ENCODE measurements at places on chromosomes 13 and 19.

DNA sequence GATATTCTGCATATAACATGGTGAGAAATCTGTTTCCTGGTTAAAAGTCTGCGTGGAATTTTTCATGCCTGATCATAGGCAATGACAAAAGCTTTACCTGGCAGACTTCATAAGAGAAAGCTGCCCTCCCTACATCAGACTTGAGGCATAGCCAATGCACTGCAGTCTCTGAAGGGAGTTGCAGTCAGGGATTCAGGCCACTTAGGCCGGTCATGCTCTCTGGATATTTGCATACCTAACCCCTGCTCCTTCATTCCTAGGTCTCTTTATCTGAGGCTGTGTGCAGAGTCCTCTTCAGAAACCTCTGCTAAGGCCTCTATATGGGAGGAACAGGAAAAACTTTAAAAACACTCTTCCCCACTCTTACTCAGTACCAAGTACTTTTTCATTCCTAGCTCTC, 287.4 kb downstream of the PCDH17 start:
- DNase-seq = no peak

DNA sequence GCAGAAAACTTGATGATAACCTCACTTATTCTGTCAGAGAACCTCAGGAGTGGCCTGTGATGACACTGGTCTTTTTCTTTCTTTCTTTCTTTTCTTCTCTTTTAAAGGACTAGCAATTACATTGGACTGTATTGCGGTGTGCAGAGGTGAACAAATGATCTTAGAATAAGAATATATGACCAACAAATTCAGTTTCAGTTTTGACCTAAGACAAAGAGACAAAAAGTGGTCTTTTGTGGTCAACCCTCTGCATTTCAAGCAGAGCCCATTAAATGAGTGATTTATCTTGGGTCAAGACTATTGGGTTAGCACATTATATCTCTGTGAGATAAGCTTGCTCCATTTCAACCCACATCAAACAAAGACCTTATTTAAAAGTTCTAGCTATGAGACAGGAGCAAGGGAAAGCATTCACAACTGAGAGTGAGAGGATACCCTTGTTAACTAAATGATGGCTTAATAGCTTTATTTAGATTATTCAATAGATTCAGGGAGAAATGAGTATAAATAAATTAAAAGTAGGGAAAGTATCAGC, 644.4 kb downstream of the PCDH9 start:
- DNase-seq = no peak

- no peak for DNase-seq
These were observed 320.1 kb downstream of the DACH1 start for GRCh38 chr13:71546881-71547280.

- DNase-seq = no peak
These were observed 3.4 kb downstream of the TCF3 start for GRCh38 chr19:1648920-1649541.

- DNase-seq = no peak
These were observed 124.5 kb downstream of the AKAP11 start for GRCh38 chr13:42396501-42396900.

GRCh38 chr19:2179095-2179494, 15.4 kb downstream of the DOT1L start:
- no peak for DNase-seq

DNA sequence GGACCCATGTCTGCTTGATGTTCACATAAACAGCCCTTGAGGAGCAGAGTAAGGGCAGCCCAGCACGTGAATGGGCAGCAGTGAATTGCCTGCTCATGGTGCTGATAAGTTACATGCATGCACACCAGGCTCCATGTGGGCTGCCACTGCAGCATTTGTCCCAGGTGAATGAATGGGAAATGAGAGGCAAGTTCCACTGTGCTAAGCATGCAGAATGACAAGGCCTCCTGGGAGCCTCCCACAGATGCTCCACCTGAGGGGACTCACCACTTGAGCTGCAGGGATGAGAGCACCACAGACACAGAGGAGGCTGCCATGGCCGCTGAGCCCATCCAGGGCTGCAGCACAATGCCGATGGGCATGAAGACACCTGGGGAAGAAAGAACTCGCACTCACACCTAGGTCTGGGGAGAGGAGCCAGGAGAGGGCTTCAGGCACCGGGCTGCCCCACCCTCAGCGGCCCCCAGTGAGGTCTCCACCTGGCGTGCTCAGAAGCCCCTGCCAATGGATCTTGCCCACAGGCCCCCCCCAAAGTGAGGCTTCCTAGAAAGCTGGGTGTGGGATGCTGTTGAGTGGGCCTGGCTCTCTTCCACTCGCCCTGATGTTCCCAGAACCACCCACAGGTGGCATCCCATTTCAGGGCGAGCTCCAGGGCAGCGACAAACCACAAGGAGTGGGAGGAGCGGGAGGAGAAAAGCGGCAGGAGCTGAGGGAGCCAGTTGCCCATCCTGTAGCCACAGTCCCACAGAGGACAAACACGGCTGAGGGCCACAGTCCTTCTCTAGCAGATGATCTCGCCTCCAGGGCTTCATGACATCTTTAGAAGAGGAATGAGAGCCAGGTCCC, 73.8 kb downstream of the CCDC70 start:
- DNase-seq = peak; percentile 25

DNA sequence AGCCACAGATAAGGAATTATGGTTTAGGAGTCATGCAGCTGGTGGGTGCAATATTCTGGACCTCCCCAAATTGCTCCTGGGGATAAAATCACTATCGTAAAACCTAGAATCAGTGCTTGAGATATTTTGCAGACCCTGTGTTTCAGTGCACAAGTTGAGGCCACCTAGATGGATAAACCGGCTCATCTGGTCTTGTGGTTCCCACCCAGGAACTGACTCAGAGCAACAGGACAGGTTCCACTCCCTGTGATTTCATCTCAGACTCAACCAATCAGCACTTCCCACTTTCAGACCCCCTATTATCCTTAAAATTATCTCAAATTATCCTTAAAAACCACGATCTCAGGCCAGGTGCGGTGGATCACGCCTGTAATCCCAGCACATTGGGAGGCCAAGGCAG, 21.0 kb downstream of the FBXL12 start:
- DNase-seq = no peak

DNA sequence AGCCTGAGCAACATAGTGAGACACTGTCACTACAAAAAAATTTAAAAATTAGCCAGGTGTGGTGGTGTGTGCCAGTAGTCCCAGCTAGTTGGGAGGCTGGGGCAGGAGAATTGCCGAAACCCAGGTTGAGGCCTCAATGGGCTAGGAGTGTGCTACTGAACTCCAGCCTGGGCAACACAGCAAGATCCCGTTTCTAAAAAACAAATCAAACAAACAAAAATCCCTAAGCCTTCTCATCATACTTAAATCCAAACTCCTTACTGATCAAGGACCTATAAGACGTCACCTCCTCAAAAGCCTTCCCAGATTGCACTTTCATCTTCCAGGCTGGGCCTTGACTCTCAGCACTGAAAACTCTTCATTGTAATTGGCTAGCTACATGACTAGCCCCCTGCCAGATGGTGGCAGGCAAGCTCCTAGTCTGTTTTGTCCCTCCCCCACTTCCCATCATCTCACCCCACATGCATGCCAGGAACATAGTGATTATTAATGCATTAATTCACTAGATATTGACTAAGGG, 17.5 kb upstream of the NANOS3 start:
- DNase-seq = no peak

DNA sequence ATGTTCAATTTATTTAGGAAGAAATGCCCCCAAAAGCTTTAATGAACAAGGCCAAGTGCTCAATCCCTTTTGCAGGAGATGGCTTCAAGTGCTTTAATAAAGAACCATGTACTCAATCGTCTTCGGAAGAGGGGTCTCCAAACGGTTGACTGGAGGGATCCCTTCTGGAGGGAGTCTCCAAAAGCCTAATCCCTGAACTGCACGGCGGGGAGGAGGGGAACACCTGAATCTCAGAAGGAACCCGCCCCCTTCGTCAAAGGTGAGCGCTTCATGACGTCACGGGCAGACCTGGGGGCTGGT, 505 bp downstream of the PAF1 start:
- DNase-seq = no peak

- DNase-seq = no peak
These were observed 30.8 kb downstream of the CBY2 start for GRCh38 chr13:45732916-45733315.

DNA sequence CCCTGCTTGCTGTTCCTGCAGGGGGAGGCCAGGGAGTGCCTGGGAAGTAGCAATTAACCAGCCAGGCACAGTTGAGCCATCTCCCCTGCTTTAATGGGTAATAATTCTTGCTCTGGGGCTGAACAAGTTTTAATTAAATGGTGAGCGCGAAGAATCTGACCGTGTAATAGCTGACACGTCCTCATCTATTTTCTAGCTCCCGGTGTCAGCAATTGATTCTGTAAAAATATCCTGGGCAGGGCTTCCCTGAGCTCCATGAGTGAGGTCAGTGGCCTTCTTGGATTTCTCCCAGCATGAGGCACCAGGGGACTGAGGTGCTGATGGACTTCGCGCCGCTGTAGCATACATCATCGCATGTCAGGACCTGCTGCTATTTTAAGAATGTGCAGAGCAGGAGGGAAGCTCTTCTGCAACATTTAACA, 26.9 kb downstream of the SIPA1L3 start:
- DNase-seq = no peak

- DNase-seq = no peak
These were observed 441.0 kb downstream of the COG6 start for GRCh38 chr13:40096357-40096901.

DNA sequence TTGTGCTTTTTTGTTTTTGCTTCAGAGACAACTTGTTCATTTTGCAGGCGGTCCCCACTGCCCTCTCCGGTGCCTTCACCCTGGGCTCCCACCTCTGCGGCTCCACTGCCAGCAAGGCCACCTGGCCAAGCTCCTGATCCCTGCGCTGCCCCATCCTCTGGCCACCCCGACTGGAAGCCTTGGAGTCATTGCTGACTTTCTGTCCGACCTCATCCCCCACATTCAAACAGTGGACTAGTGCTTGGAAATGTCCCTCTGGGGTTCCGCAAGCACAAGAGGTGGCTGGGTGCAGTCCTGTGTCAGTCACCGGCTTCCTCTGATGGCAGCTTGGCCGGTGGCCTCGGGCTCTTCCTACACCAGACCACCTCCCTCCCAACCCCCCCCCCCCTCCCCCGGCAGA, 17.0 kb downstream of the IL17D start:
- DNase-seq = no peak

DNA sequence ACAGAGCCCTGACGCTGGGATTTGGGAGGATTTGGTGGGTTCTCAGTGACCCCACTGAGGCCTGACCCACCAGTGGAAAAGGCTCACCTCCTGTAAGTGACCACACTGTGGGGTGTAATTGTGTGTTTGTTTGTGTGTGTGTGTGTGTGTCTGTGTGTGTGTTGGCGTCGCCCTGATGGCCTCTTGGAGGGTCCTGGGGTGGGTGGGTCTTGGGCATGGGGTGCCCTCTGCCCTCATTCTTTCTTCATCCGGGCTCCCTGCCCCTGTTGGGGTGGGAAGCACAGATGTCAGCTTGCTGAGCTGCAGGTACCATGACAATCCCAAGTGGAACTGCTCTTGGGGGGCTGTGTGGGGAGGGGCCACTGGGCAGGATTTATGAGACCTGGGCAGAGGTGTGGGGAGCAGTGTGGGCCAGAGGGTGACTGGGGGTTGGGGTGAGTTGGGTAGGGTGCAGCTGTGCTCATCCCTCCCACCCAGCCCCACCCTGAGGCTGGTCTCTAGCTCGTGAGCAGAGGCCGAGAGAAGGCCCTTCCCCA, 22.8 kb downstream of the WTIP start:
- DNase-seq = no peak

GRCh38 chr19:56084835-56085536, 36.1 kb downstream of the ZNF787 start:
- no peak for DNase-seq

DNA sequence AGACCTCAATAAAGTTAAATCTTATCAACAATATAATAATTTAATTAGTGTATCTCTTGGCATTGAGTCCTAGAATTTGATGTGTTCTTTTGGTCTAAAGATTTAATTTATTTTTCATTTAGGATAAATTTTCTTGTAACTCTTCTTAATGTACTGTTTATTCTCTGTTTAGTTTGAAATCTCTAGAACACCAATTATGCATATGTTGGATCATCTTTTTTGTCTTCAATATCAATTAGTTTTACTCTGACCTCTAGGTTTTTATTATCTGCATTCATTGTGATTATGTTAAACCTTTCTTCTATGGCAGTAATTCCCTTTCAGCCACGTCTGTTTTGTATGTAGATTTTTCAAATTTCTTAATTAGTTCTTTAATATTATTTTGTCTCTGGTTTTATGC, 93.8 kb upstream of the ARHGEF7 start:
- DNase-seq = peak; percentile 15

- DNase-seq = no peak
These were observed 16.4 kb downstream of the FPR3 start for GRCh38 chr19:51811344-51811743.

- no peak for DNase-seq
These were observed 76.5 kb downstream of the LATS2 start for GRCh38 chr13:20984879-20985278.

- DNase-seq = no peak
These were observed 1117.1 kb upstream of the PCDH9 start for GRCh38 chr13:68347220-68347619.

DNA sequence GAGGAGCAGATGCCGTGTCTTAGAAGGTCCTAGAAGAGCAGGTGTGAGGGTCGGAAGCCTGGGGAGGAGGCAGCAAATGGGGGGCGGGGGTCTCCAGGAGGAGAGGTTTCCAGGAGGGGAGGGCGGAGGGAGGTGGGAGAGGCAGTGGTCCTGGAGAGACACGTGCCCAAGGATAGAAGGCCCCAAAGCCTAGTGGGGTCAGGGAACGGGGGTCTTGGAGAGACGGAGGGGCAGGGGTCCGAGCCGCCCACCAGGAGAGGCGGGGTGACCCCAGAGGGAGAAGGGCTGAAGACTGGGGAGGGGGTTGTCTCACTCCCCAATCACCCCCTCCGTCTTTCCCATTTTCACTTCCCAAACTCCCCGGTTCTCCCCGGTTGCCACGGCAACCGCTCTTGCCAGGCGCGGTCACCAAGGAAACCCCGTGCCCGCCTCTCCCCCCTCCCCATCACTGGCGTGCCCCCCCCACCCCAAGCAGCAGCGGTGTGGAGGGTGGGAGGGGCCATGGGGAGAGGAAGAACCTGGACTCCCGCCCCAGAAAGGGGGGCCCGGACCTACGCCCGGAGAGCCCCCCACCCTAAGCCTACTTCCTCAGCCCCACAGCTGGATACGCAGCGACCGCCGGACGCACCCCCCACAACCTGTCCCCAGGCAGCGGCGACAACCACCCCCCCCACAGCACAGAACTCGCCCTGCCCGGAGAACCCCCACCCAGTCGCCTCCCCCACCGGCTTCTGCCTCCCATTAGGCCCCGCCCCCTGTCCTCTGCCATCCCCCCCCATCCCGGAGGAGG, 988 bp downstream of the LRRC4B start:
- DNase-seq = no peak

GRCh38 chr13:110268576-110269185, 38.3 kb downstream of the COL4A1 start:
- DNase-seq = no peak

- DNase-seq = peak; percentile 43
These were observed 4.2 kb downstream of the ARHGAP45 start for GRCh38 chr19:1070931-1071791.
